ENCODE measurements at places on chromosomes 3 and 15.

DNA sequence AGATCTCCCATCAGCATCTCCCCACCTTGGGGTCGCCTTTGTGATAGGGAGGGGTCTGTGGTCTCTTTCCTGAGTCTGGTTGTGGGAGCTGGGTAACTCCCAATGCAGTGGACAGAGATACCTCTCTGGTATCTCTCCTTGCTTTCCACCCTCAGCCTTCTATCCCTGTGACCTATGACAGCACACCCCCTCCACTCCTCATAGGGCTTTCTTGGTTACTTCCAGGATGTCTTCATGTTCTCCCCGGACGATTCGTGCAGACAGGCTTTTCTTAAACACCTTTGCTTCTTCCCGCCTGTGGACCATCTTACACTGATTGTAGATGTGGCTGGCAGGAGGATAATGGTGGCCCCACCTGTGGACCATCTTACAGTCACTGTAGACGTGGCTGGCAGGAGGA lies 14.2 kb upstream of the NRROS start:
- no peak for DNase-seq

GRCh38 chr3:132469326-132469725 lies 52.0 kb downstream of the DNAJC13 start:
- DNase-seq = no peak

DNA sequence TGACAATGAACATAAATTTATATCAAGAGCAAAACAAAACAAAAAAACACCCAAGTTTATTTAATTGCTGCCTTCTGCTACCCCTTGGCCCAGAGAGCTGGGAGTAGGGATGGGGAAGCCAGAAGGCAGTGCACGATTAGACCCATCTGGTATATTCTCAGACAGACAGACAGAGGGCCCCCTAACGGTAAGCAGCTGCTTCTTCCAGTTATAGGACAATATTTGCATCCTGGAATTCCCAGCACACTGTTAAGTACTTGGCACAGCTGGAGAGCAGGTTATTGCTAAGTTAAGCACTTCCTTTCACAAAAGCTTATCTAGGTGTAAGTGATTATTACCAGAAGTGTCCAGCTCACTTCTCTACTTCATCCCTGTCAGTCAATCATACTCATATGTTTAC lies 39.3 kb downstream of the C2CD4B start:
- peak; percentile 53 for DNase-seq

GRCh38 chr3:131306242-131306641 lies 75.3 kb upstream of the NUDT16 start:
- no peak for DNase-seq

DNA sequence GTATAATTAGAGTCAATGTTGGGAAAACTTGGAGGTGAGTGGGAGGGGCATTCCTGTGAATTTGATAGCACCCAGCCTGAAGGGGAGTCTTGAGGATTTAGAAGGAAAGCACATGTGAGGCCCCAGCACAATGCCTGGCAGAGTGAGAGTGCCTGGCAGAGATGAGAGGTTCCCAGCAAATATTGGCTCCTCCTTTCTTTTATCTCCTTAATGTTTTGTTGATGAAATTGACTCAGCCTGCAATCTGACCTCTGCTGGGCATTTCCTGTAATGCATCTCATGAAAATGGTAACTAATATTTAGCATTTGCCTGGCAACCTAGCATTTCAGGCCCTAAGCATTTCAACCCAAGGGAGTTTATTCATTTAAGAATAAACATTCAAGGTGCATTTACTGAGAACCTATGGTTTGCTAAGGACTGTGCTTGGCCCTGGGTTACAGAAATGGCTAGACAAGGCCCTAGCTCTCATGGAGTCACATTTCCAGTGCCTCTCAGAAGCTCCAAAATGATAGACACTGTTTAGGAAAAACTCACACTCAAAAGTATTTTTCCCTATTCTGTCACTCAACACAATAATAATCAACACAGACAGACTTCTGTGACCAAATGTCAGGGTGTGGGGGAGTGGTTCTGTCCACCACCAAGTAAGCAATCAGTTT lies 19.0 kb downstream of the PDHB start:
- DNase-seq = peak; percentile 64

DNA sequence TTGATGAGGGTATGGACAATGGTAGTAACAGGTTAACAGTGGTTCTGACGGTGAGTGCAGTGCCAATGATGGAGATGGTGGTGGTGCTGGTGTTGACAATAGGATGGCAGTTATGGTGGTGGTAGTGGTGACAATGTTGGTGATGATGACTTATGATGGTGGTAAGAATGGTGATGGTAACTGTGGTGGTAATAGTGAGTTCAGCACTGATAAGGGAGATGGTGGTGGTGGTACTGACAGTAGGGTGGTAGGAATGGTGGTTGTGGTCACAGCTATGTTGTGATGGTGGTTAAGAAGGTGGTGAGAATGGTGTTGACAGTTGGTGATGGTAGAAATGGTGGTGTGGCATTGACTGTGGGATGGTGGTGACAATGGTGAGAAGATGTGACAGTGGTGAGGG lies 13.4 kb upstream of the INSYN1 start:
- no peak for DNase-seq

DNA sequence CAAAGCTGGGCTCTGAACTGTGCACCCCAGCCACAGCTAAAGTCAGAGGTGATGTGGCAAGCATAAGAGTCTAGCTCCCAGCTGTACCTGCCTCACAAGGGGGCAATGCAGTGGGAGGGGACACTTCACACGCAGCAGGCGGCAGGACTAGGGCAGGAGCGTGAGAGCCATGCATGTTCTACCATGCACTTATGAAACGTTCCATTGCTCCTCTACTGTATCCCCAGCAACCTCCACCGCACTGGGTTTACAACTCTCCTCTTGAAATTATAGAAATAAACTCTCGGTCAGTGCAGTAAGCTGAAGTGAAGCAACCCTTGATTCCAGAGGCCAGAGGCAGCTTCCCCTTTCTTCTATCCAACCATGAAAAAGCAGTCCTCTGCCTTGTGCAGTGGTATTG lies 298.6 kb upstream of the STT3B start:
- no peak for DNase-seq

- no peak for DNase-seq
Observed at GRCh38 chr15:93583552-93583951, 494.5 kb upstream of the RGMA start.

- peak; percentile 26 for DNase-seq
Observed at GRCh38 chr3:125098611-125099291, 43.0 kb upstream of the HEG1 start.

Measured in EL (cell line).